Glomerular endothelial cell (primary cell): ENCODE measurements at places on chromosomes 4 and X. TPM values are rescaled to one million over a fixed set of nuclear protein-coding genes. Genes with fewer than 3 reads are reported as not detected.

The RPA4 gene
- 0.87 and 2.3 TPM in 2 replicates for total RNA-seq

The MTMR1 gene
- 9.8 and 16.0 TPM in 2 replicates for total RNA-seq

The HMGB2 gene
- 21.7 and 40.7 TPM in 2 replicates for total RNA-seq

The MAGEA2 gene
- not detected in 2 replicates for total RNA-seq

- no peak for DNase-seq
These were observed 363.5 kb upstream of the EMCN start for GRCh38 chr4:100881283-100881682.

GRCh38 chr4:164215113-164215741 is 538.7 kb upstream of the SMIM31 start:
- DNase-seq = no peak

DNA sequence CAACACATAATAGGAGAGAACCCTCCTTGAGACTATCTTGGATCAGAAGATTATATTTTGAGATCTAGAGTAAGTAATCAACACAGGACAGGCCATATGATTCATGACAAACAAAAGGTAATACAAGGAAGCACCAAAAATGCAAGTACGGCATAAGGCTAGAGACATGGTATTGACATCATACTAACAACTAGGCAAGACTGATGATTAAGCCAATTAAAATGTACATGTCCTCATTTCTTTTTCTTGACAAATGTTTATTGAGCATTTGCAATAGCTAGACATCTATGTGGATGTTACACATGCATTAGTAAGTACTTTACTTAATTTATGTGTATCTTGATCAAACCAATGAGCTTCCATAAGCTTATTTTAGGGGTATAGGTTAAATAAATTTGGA is 695.7 kb upstream of the GALNTL6 start:
- DNase-seq = no peak

- DNase-seq = no peak
These were observed 1.9 kb downstream of the STOX2 start for GRCh38 chr4:183906739-183907651.

DNA sequence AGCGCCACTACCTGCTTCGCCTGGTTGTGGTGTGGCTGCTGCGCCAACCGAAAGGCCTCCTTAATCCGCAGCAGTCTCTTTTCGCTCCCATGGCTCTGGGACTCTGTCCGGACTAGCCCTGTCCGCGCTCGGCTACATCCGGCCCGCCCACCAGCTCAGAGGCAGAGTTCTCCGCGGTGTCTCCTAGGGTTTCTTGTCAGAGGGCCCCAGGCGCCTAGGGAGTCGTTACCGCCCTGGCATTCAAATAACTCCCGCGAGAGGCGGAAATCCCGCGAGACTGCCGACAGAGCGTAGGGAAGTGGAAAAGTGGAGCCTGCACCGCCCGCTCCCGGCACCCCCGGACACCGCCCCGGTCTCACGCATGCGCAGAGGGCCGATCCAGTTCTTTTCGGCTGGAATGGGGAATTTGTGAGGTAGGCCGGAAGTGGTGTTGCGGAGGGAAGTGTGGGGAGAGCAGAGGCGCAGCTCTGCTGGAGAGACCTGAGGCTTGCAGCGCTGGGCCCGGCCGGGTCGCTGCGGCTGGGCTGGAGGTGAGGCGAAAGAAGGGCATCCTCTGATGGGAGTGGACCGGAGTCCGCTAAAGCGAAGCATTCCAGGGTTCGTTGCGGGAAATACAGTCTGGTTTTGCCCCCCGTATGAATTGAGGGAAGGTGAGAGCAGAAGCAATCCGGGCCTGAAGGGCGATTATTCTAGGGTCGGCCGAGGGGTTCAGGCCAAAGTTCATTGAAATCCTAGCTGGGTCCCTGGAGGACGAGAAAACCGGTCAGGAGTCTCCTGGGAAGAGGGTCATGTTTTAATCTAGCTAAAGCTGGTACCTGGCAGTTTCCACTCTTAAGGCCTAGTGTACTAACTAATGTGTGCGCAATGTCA is at the start of gene FAM200B:
Gene FAM200B (plus strand): TSS at position 456 of the 870 bp plus-strand sequence. CDS start 5,151 bp downstream, outside the sequence.
- peak; percentile 89 for DNase-seq

GRCh38 chrX:43870758-43871419 is 11.4 kb downstream of the MAOB start:
- no peak for DNase-seq
